Activated naive CD4-positive, alpha-beta T cell treated with Interleukin-2 at 50 U/mL for 16 hours (primary cell): ENCODE measurements at places on chromosomes 2 and 18.

- no peak for DNase-seq
Measured at GRCh38 chr2:182592691-182593393, 123.2 kb upstream of the DNAJC10 start.

- DNase-seq, result no peak
Measured at GRCh38 chr2:114006460-114006859, 116.6 kb downstream of the ACTR3 start.

DNA sequence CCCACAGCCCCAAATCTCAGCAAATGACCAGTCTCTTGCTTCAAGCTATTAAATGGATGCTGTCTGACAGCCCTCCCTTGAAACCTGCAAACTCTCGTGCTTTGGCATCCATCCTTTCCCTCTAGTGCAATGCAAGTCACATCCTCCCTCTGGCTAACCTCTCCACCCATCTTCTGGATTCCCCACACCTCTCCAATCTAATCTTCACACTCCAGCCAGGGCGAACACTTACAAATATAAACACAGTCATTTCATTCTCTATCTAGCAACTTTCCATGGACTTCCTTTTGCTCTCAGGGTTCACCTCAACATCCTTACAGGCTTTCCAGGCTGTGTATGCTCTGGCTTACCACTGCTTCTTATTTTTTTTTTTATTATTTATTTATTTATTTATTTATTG is 10.1 kb upstream of the NARS1 start:
- DNase-seq, result no peak

DNA sequence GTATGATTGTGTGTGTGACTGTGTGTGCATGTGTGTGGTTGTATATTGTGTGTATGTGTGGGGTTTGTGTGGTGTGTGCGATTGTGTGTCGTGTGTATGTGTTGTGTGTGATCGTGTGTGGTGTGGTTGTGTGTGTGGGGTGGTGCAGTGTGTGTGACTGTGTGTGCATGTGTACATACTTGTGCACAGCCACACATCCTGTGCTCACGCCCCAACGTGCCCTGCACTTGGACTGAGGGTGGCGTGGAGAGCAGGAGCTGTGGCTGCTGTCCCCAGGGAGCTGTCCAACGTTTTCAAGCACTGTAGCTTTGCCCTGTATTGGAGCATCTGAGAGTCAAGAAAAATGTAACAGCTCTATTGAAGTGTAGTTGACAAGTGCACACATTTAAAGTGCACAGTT is 243.2 kb upstream of the HDAC4 start:
- DNase-seq, result no peak

GRCh38 chr2:4551691-4552474 is 848.5 kb downstream of the DCDC2C start:
- no peak for DNase-seq
